Fibroblast of villous mesenchyme (primary cell): ENCODE measurements at places on chromosomes 12 and 14.
A peak's percentile ranks its signal among the peaks of the same experiment; 100 is the strongest.

- DNase-seq, result peak; percentile 96
These were observed at the start of gene HOXC10 for GRCh38 chr12:53984901-53985691. Gene HOXC10 (plus strand): TSS chr12:53985146. CDS start chr12:53985260, 114 bp downstream.

DNA sequence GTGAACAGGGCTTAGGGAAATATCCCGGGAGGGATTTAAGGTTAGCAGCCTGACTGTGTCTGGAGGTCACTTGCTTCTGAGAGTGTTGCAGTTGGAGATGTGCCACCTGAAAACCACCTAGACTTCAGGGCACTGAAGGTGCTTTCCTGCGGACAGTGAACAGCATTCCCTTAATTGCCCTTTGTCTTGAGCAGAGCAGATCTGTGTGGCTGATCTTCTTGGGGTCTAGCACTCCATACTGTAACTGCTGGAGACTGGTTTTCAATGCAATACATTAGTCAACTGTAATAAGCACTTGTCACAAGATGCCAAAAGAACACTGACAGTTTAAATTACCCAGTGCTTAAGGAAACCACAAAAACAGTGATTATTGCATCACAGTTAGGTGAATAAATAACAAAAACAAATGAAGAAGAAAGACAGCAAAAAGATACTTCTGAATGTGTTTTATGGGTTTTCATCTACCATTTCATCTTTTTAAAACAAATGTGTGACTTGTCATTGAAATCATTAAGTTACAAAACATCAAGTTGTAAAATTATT, 111.8 kb downstream of the PRIMA1 start:
- no peak for DNase-seq

DNA sequence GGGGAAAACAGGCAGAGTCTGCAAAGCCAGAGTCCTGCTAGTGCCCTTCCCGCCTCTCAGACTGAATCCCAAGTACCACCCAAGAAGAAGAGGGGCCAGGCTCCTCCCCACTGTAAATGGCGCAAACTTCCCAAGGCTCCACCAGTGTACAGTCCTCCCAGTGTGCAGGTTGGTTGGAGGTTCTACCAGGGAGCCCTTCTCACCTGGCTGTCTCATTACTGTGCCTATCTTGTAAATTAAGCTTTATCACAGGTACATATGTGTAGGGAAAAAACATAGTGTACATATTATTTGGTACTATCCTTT, 189.7 kb downstream of the FSCB start:
- no peak for DNase-seq

GRCh38 chr12:120228041-120228290, 27.1 kb upstream of the RPLP0 start:
- no peak for DNase-seq

- DNase-seq, result no peak
These were observed 26.3 kb downstream of the NKX2-1 start for GRCh38 chr14:36493761-36494160.

- no peak for DNase-seq
These were observed 133.3 kb downstream of the DACT1 start for GRCh38 chr14:58771016-58771415.

- peak; percentile 84 for DNase-seq
These were observed 2.2 kb downstream of the DACT1 start for GRCh38 chr14:58639842-58640484.

DNA sequence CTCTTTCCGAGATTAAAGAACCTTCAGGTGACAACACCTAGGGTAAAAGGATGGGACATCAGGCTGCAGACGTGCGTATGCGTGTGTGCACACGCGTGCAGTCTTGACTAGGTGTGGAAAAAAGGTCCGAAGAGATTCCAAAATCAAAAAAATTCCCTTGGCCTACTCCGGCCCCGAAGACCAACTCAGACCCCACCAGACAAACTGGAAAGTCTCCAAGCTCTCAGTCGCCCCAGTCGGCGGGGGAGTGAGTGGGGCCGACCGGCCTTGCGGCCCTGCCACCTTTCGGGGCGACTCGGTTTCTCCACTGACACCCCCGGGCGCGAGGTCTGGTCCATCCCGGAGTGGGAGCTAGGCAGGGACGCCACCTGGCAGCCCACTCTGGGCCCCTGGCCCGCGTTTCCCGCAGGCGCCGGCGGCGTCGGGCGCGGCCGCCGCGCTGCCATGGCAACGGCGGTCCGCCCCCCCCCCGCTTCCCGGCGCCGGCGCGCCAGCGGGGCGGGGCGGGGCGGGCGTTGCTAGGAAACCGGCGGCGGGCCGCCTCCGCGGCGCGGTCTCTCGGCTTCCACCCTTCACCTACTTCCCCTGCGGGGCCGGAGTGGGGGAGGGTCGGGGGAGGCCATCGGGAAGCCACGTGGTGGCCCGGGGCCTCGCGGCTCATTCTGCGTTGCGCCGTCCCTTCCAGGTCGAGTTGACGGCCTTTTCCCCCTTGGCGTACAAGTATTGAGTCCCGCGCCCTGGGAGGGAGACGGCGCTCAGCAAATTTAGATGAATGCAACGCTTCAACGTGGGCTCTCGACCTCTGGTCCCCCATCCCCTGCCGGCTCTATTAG, 253.1 kb downstream of the EFCAB11 start:
- peak; percentile 72 for DNase-seq

DNA sequence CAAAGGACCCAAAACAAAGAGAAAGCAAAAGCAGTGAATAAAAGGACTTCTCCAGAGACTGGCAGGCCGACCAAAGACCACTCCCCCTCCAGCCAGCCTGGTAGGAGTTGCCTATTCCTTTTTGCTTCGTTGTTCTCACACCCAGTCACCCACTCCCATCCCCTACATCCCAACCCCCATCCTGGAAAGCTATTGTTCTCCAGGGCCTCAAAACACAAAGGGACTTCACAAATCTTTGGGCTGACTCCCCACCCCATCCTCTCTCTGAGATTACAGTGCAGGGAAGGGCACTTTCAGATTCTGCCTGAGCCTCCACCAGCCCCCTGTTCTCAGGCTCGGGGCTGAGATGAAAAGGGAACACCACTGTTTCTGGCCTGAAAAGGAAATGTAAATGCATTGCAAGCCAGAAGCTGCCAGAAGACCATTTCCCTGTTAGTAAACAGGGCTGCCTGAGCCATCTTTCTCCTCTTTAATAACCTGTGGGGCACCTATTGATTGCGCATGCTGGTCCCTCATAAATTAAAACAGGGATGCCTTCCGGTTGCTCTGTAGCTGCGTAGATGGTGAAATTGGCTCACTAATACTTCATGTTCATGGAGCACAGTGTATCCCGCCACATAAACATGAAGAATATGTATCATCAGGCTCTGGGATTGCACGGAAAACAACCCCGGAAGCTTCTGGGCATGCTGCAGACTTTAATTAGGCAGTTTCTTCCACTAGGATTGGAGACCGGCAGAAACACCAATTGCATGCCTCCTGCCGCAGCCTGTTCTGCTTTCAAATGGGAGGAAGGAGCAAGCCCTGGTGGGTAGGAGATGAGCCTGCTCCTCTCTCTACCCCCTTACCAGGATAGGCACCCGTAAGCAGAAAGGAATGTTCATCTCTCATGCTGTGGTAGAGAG, 130.3 kb upstream of the FUT8 start:
- peak; percentile 57 for DNase-seq

- DNase-seq, result no peak
These were observed 2.7 kb upstream of the HSD17B6 start for GRCh38 chr12:56760460-56760859.

GRCh38 chr14:42855085-42855484, 1248.4 kb downstream of the LRFN5 start:
- DNase-seq, result peak; percentile 3

- no peak for DNase-seq
These were observed 608.5 kb downstream of the TMEM121 start for GRCh38 chr14:106134886-106135285.

GRCh38 chr12:124588751-124589267, 21.4 kb upstream of the NCOR2 start:
- DNase-seq, result peak; percentile 80

DNA sequence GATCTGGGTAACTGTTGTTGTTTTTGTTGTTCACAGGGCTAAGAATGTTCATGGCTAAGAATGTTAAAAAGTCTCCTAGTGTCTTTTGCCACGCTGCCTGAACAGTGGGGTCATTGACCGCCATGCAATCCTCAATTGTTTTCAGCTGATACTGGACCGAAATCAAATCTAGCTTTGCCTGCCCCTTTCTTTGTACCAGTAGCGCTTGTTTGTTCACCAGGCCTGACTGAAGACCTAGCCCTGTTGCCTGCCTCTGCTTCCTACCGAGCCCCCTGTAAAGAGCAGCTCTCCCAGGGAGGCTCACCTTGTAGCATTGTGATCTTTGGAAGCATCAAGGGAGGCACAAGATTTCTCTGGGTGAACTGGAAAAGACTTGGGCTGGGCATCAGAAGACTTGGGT, 6.7 kb downstream of the PSEN1 start:
- DNase-seq, result no peak

GRCh38 chr12:6387541-6387940, 3.6 kb downstream of the LTBR start:
- DNase-seq, result no peak

DNA sequence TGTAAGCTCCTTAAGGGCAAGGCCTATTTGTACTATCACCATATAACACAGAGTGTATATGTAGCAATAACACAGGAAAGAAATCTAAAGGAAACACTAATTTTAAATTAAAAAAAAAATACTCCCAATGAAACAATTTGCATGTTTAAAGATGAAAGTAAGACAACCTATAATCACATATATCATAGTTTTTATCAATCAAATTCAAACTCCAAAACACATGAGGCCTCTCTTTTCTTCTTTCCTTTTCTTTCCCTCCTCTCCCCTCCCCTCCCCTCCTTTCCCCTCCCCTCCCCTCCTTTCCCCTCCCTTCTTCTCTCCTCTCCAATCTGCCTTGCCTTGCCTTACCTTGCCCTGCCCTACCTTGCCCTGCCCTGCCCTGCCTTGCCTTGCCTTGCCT, 405.8 kb upstream of the RPL10L start:
- no peak for DNase-seq

DNA sequence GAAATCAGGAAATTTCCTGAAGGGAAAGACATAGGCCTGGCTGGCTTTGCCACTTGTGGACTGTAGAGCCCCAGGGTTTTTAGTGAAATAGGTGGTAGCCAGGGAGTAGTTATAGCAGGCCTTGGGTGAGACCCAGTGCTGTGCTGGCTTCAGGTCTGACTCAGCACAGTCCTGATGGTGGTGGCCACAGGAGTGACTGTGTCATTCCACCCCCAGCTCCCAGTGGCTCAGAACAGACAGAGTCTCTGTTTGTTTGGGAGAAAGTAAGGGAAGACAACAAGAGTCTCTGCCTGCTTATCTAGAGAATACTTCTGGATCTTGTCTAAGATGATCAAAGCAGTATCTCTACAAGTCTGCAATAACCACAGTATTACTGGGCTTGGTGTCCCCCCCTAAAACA, 27.5 kb upstream of the OR6J1 start:
- DNase-seq, result no peak

GRCh38 chr14:64830961-64831360, 48.7 kb downstream of the SPTB start:
- DNase-seq, result no peak

GRCh38 chr12:52238916-52239646, 6.0 kb downstream of the KRT7 start:
- no peak for DNase-seq

- DNase-seq, result peak; percentile 96
These were observed 15.8 kb upstream of the ORAI1 start for GRCh38 chr12:121610239-121611149.

DNA sequence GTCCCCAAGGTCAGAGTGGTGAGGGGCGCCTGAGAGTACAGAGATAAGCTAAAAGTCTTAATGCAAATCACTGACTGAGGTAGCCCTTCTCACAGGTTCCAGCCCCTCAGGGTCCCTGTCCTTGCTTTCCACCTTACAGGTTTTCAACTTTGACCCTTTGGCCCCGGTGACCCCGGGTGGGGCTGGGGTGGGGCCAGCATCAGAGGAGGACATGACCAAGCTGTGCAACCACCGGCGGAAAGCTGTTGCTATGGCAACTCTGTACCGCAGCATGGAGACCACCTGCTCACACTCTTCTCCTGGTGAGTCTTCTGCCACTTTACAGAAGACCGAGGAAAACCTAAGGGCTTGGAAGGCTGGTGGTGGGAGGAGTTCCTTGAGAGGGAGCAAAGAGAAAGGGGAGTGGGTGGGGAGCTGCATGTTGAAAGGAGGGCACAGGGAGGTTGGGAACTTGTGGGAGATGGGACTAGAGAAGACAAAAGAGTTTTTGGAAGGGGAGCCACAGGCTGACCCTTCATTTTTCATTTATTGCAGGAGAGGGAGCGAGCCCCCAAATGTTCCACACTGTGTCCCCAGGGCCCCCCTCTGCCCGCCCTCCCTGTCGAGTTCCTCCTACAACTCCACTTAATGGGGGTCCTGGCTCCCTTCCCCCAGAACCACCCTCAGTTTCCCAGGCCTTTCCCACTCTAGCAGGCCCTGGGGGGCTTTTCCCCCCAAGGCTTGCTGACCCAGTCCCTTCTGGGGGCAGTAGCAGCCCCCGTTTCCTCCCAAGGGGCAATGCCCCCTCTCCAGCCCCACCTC, 2.4 kb downstream of the MBD6 start:
- DNase-seq, result no peak

DNA sequence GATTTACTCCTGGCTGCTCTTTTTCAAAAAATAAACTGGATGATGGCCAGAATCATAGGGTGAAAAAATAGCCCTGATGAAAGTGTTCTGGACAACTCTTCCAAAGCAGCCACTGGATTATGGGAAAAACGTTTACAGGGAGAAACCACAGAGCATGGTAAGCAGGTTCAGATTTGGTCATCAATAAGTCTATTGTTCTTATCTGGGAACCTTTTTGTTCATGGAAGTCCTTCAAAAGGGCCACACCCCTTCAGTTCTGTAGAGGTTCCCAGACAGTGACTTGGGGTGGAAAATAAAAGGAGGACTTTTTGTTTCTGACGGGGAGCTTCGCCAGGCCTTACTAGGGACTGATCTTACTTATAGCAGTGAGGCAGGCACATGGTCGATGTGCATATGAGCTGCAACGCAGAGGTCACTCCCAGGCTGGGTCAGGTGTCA, 117.4 kb upstream of the SLC38A2 start:
- DNase-seq, result no peak

DNA sequence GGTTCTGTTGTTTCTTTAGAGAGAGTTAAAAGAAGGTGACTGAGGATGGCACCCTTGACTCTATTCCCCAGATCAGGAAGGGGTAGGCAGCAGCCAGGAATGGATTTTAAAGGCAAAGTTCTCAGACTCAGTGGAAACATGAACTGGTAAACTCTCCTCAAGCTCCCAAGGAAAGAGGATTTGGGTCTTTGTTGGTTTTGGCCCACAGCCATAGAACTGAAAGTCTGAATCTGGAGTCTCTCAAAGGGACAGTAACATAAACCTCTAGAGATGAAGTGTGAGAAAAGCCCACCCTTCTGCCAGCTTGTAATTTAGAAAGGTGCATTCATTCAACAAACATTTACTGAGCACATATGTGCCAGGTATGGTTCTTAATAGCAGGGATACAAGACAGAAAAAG, 28.6 kb upstream of the BLTP3B start:
- DNase-seq, result peak; percentile 47

DNA sequence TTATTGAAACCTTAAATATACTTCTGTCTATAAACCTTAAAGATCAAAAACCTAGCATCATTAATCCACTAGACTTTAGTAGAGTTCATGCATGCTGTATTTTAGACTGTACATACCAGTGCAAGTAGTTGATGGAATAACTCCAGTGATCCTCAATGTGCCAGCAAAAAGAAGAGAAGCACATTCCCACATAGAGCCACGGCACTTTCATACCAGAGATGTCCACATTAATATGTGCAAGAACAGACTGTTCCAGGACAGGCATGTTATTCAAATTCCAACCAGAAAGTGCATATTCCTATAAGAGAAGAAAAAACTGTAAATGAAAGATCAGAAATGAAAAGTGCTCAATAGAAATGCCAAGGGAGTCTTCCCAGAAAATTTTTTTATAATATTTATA, 55.0 kb downstream of the KDM5A start:
- peak; percentile 17 for DNase-seq
